ENCODE measurements at places on chromosomes 11 and 22.

GRCh38 chr11:86938900-86939880 lies 16.0 kb downstream of the FZD4 start:
- DNase-seq, result peak; percentile 95

GRCh38 chr11:88484873-88485621 lies 147.5 kb upstream of the CTSC start:
- peak; percentile 97 for DNase-seq

GRCh38 chr11:93547773-93548172 lies 4.6 kb upstream of the SMCO4 start:
- no peak for DNase-seq

- DNase-seq, result no peak
Measured at GRCh38 chr11:85912414-85912813, 57.2 kb downstream of the CCDC83 start.

Data from OCI-M1 (cell line).